ENCODE measurements at places on chromosomes 2 and 18.

- DNase-seq, result no peak
Observed at GRCh38 chr18:9738266-9738969, 30.3 kb downstream of the RAB31 start.

- DNase-seq, result no peak
Observed at GRCh38 chr2:218259099-218259961, 1.5 kb upstream of the GPBAR1 start.

DNA sequence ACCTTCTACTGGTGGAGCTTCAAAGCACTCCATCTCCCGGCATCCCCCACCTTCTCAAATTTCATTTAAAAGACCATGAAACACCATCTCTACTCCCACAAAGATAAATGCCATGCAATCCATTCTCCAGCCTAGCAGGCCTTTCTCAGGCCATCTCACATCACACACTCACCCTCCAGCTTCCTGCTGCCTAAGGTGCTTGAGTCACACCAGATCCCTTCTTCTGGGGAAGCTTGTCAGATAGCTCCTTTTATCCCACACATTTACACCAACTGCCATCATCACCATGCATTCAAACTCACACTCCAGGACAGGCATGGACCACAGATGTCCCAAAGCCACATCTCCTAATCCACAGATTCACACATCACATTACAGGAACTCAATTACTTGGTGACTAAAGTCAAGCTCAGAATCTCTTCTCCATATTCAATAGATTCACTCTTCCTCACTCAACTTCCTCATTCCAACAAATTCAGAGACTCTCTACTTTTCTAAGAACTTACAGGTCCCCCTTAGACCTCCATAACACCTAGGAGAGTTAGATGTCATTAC is 292.5 kb downstream of the TNS1 start:
- DNase-seq, result no peak

DNA sequence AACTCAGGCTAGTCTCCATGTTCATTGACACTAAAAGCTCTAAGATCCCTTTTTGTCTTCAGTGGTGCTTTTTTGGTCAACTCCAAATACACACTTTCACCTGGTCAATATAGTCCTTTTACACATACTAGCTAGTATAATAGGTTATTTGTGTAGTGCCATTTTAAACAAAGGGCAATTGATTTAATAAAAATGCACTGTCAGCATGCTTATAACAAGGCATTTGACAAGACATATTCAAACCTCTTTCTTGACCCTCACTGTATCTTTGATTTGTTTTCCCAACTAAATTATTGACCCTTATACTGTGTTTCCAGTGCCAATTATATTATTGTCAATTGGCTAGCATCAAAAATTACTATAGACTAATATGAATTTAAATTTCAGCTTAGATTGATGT is 1117.6 kb upstream of the DDX18 start:
- DNase-seq, result no peak

DNA sequence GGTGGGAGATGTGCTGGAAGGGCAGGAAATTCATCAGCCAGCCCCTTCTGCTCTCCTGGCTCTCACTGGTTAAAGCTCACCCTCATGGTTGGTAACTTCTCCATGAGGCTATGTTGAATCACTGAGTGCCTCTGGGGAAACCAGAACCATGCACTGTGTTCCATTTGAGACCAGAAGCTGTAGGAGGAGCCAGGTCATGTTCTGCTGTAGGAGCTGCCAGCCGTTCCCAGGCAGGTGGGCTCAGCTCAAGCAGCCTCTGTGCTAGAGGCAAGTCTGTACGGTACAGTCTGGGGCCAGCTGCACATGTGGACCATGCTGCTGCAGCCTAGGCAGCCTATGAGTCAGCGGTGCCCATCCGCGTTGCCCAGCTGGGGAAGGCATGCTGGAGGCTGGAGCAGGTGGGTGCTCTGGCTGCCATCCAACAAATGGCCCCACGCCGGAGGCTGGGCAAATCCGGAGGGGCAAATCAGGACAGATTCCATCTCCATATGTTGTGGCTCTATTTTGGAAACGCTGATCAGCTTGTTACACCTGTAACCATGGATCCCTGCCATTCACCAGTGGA is 22.0 kb upstream of the KCNF1 start:
- no peak for DNase-seq

- no peak for DNase-seq
Observed at GRCh38 chr2:116718451-116718850, 1096.0 kb upstream of the DDX18 start.

Data from NCI-H1092 (cell line).